ENCODE measurements at places on chromosomes 11 and 22. TPM values are rescaled to one million over a fixed set of nuclear protein-coding genes. Genes with fewer than 3 reads are reported as not detected.

DNA sequence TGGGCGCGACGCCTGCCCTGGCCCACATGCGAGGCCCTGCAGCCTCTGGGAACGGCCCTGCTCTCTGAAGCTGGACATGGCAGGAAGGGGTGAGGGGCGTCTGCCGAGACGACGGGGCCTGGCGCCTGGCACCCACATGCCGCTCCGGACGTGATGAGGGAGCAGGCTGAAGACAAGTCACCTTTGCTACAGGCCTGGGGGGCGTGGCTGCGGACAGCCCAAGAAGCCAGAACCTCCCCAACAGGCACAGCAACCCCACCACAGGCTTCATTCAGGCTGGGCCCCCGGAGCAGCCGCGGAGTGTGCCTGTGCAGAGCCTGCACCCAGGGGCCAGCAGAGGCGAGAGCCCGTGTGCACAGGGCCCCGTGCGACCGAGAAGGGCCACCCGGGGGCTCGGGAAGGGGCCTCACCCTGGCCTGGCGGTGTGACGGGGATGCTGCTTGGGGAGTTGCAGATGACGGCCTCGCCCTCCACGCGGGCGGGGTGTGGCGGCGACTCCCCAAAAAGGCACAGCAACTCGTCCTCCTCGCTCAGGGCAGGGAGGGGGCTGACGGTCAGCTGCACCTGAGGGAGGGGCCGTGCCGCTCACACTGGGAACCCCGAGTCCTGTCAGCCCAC lies 16.6 kb upstream of the MAPK11 start:
- no peak for DNase-seq

The C11orf87 gene
- 0.14 TPM for total RNA-seq

GRCh38 chr11:111514216-111515031 lies at the start of gene HOATZ:
HOATZ (plus strand) TSS chr11:111514778; CDS start chr11:111514785, 7 bp downstream.
- no peak for DNase-seq

GRCh38 chr11:78313898-78314297 lies 103.7 kb downstream of the GAB2 start:
- no peak for DNase-seq

GRCh38 chr22:27453725-27454124 lies 347.8 kb downstream of the MN1 start:
- no peak for DNase-seq

The TP53I11 gene
- total RNA-seq: 39.4 TPM

- no peak for DNase-seq
Observed at GRCh38 chr11:48384670-48385069, 18.4 kb upstream of the OR4C5 start.

The SPON1 gene
- 9.4 TPM for total RNA-seq

DNA sequence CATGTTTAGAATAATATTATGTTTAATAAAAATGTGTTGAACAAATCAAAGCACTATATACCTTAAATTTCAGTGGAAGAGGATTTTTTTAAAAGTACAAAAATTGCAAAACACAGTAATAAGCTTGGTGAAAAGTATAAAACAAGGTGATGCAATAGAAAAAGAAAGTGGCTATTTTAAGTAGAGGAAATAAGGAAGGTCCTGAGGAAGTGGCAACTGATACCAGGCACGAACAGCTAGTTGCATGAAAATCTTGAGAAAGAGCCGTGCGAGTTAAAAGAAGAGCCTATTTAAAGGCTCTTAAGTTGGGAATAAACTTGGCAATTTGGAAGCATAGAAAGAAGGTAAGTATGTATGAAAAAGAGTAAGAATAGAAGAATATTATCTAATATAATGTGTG lies 1679.3 kb downstream of the LRRC4C start:
- DNase-seq: no peak

The STK33 gene
- total RNA-seq: 25.8 TPM

DNA sequence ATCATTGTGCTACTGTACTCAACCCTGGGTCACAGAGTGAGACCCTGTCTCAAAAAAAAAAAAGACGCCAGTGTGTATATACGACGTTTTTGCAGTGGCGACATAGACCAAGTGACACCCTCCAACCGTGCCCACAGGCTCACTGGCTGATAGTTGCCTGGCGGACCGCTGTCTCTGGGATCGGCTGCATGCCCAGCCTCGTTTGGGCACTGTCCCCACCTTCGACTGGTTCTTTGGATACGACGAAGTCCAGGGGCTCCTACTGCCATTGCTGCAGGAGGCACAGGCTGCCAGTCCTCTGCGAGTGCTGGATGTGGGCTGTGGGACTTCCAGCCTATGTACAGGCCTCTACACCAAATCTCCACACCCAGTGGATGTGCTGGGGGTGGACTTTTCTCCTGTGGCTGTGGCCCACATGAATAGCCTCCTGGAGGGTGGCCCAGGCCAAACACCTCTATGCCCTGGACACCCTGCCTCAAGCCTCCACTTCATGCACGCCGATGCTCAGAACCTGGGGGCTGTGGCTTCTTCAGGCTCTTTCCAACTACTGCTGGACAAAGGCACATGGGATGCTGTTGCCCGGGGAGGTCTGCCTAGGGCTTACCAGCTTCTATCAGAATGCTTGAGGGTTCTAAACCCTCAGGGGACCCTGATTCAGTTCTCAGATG lies 1.3 kb downstream of the CSKMT start:
- DNase-seq: no peak

DNA sequence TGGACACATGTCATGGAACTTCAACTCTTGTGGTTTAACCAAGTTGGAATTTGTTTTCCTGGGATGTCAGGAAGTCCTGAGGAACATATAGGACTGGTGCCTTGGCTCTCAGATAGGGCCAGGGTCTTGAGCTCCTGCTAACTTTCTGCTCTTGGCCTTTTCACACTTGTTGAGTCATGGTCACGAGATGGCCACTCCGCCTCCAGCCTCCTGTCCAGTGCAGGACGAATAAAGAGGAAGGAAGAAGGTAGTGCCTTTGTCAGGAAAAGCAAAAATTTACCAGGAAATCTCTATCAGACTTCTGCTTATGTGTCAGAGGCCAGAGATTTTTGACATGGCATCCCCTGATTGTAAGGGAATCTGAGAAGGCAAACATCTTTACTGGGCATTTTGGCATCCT lies 89.1 kb upstream of the ARHGAP20 start:
- no peak for DNase-seq

DNA sequence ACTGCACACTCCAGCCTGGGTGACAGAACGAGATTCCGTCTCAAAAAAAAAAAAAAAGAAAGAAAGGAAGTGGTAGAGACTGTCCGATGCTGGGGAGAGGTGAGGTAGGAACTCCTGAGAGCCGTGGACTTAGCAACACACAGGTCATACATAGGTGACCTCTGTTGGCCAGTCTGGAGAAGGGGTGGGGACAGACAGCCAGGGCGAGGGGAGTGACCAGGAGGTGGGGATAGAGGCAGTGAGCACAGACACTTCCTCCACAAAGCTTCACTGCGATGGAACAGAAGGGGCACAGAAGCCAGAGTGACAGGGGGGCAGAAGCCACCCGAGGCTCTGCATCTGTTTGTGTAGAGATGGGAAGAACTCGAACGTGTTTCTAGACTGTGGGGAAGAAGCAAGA lies 47.1 kb downstream of the MYH9 start:
- DNase-seq: no peak

GRCh38 chr22:32606181-32606580 lies 131.6 kb downstream of the FBXO7 start:
- no peak for DNase-seq

- DNase-seq: no peak
Observed at GRCh38 chr11:75507571-75507970, 18.2 kb downstream of the GDPD5 start.

- no peak for DNase-seq
Observed at GRCh38 chr11:103929170-103929903, 107.1 kb upstream of the DDI1 start.

- DNase-seq: no peak
Observed at GRCh38 chr11:131274233-131274632, 96.2 kb upstream of the NTM start.

DNA sequence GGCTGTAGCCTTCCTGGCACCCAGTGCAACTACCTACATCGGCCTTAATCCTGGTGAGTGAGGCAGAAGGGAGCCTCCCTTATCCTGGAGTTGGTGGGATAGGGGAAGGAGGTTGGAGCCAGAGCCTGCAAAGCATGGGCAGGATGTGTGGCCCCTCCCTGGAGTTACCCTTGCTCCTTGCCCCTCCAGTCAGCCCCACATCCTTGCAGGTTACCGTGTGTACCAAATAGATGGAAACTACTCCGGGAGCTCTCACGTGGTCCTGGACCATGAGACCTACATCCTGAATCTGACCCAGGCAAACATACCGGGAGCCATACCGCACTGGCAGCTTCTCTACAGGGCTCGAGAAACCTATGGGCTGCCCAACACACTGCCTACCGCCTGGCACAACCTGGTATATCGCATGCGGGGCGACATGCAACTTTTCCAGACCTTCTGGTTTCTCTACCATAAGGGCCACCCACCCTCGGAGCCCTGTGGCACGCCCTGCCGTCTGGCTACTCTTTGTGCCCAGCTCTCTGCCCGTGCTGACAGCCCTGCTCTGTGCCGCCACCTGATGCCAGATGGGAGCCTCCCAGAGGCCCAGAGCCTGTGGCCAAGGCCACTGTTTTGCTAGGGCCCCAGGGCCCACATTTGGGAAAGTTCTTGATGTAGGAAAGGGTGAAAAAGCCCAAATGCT lies 3.9 kb downstream of the SMPD1 start:
- DNase-seq: no peak

GRCh38 chr11:108319541-108320145 lies 96.8 kb downstream of the ATM start:
- no peak for DNase-seq

- DNase-seq: no peak
Observed at GRCh38 chr22:37808294-37808657, 542 bp downstream of the GCAT start.

- no peak for DNase-seq
Observed at GRCh38 chr11:64059339-64060140, 23.8 kb downstream of the FLRT1 start.

DNA sequence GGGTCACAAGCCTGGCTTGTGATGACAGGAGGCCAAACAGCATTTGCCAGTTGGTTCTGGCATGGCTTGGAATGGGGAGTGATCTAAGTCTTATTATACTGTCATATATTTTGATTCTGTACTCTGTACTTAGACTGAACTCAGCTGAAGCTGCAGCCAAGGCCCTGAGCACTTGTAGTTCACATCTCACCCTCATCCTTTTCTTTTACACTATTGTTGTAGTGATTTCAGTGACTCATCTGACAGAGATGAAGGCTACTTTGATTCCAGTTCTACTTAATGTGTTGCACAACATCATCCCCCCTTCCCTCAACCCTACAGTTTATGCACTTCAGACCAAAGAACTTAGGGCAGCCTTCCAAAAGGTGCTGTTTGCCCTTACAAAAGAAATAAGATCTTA lies 843 bp downstream of the OR56B1 start:
- DNase-seq: no peak

GRCh38 chr11:111438168-111438567 lies 59.1 kb upstream of the POU2AF1 start:
- no peak for DNase-seq

The LARGE2 gene
- total RNA-seq: not detected

DNA sequence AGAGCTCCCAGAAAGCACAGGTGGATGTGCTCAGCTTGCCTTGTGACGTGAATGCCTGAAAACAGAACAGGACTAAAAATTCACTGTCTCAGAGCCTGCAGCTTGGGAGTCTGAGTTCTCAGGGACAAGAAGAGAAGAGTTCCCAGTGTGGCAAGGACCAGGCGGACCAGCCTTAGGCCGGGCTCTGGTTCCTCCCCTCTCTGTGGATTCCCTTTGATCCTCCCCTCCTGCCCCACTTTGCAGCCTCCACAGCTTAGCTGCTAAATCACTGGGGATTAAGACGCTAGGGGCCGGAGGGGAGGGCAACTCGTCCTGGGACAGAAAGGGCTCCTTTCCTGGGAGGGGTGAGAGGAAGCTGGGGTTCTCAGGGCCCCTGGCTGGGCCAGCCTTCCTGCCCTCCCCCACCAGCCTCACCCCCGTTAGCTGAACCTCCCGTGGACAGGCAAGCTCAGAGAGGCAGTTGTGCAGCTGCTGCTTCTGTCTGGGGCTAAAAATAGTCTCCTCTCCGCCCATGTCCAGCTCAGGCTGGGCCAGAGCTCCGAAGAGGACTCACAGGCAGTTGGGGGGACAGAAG lies 29.9 kb upstream of the JAM3 start:
- no peak for DNase-seq

GRCh38 chr11:75815345-75816168 lies 547 bp downstream of the UVRAG start:
- DNase-seq: no peak

The KCTD21 gene
- total RNA-seq: 8.6 TPM

The MRGPRX4 gene
- not detected for total RNA-seq

DNA sequence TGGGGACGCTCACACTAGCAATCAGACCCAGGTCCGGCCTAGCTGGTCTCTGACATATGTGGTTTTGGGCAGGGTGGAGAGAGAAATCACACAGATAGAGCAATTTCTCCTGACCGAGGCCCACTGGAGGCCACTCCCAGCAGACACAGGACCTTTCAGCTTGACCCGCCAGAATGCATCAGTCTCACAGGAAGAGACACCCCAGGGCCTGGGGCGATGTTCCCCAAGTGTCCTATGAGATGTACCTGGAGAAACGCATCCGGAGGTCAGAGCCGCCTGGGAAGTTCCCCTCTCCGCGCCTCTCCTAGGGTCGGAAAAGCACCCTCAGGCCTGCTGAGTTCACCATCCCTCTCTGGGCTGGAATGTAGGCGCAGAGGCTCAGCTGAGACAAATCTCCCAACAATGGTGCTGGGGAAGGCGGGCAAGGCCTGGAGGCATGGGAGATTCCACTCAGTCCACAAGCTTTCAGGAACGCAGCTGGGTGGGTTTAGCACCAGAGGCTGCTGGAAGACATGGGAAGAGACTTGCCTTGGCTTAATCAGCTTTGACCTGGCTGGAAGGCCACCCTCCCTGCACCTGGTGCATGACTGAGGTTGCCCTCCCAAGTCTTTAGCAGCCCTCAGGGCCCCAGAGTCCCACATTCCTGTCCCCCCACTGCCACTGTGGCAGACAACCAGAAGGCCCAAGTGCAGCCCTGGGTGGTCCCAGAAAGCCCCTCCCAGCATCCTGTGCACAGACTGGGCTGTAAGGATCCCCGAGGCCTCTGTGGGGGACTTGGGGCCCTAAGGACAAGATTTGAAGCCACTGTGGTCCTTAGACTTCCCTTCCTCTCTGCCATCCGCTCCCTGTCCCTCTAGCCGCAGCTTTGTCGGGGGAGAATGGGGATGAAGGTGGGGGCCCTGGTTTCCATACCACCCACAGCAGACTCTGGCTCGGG lies 57.5 kb downstream of the RTL6 start:
- DNase-seq: no peak

DNA sequence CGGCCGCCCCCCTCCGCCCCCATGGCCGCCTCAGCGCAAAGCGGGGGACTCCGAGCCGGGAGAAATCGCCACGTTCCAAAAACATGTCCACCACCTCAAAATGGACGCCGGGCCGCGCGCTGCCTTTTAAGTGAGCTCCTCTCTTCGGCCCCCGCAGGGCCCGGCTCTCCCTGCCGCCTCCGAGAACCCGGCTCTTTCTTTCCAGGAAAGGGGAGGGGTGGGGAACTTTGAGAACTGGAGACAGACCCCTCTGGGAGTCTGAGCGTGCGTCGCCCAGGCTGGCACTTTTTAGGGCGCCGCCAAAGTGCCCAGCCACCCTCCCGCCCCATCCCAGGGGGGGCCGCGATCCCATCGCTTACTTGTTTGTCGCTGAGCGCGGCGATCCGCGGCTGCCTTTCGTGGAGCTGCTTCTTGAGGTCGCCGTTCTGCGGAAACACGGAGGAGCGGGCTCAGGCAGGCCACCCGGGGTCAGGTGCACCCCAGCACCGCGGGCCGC lies 1.6 kb downstream of the PHF21B start:
- DNase-seq: no peak

The SLC22A25 gene
- not detected for total RNA-seq

GRCh38 chr11:72576243-72576595 lies 98.0 kb downstream of the PDE2A start:
- DNase-seq: no peak

All from left ventricle myocardium inferior (tissue), 1 donor.